ENCODE measurements at places on chromosomes 12 and 14. TPM values are rescaled to one million over a fixed set of nuclear protein-coding genes. Genes with fewer than 3 reads are reported as not detected.

The TRIM9 gene
- 0.02 TPM for polyA plus RNA-seq

The RD3L gene
- not detected for polyA plus RNA-seq

The CCDC38 gene
- not detected for polyA plus RNA-seq

The KRT6A gene
- not detected for polyA plus RNA-seq

The HOXC4 gene
- 0.05 TPM for polyA plus RNA-seq

The LUM gene
- 236 TPM for polyA plus RNA-seq

The POTEG gene
- not detected for polyA plus RNA-seq

The ADGRD1 gene
- 0.05 TPM for polyA plus RNA-seq

The CCDC177 gene
- not detected for polyA plus RNA-seq

The DRAM1 gene
- polyA plus RNA-seq, result 57.5 TPM

The MAP1LC3B2 gene
- polyA plus RNA-seq, result 3.1 TPM

GRCh38 chr14:86787717-86788116 lies 1205.3 kb downstream of the GALC start:
- peak; percentile 45 for DNase-seq

- no peak for DNase-seq
These were observed 93.5 kb downstream of the CCDC92 start for GRCh38 chr12:123879101-123879500.

- no peak for DNase-seq
These were observed 155.3 kb upstream of the CCDC196 start for GRCh38 chr14:66330916-66331315.

GRCh38 chr14:55874785-55875184 lies 243.4 kb upstream of the PELI2 start:
- DNase-seq, result no peak

GRCh38 chr14:85214471-85214870 lies 315.5 kb upstream of the FLRT2 start:
- no peak for DNase-seq

GRCh38 chr12:85279449-85280164 lies 413 bp upstream of the ALX1 start:
- DNase-seq, result no peak

DNA sequence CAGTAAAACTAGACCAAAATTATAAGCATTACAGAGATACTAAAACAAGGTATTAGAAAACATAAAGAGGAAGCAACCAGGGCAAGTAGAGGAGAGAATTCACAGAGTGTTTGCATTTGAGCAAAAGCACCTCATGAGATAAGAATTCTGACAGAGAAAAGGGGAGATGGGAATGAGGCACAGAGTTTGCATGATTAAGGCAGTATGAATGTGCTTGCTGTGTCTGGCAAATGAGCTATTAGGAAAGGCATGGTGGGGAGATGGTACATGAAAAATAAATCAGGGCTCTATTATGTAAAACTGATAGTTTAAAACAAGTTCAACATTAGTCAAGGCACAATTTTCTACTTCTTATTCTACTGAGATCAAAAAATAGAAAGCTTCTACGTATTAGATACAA lies 23.1 kb downstream of the GARIN6 start:
- DNase-seq, result no peak

DNA sequence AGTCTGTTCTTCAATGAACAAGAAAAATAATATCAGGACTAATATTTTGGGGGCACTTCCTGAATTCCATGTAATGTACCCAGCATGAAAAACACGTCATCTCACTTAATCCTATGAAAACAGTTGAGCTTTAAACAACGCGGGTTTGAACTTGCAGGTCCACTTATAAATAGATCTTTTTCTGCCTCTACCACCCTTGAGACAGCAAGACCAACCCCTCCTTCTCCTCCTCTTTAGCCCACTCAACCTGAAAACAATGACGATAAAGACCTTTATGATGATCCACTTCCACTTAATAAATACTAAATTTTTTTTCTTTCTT lies 203.9 kb upstream of the KRR1 start:
- no peak for DNase-seq

DNA sequence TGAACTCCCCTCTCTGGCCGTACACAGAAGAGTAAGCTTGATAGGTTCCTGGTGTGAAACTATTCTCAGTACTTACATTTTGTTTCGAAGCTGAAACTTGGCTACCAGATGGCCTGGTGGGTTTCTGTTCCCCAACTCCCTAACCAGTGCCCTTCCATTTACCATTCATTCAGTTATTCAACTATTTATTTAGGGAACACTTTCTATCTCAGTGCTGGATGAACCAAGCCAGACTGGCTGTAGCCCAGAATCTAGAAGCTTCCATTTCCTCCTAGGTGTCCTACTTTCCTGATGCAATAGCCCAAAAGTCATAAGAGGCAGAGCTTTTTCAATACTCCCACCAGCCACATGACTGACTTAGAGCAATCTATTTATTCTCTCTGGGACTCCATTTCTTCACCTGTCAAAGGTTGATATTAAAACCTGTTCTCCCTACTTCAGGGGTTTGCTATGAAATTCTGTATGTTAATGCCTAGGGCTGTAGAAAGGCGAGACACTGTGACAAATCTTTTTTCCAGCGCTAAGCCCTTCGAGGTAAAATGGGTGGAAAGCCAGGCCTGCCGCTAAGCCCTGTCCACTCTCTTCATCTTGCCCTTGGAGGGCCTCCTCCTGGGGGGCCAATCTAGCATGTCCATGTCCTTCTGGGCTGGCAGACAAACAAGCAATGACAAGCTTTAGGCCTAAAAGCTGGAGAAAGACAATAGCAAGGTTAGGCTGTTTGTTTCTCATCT lies 8.1 kb upstream of the IRF2BPL start:
- DNase-seq, result no peak

- DNase-seq, result no peak
These were observed 1.3 kb upstream of the TBX5 start for GRCh38 chr12:114406984-114407841.

GRCh38 chr12:38875586-38876228 lies 29.7 kb downstream of the CPNE8 start:
- DNase-seq, result no peak

- DNase-seq, result no peak
These were observed at the start of gene REC8 for GRCh38 chr14:24171422-24172260. REC8 (plus strand) TSS chr14:24172080; CDS start chr14:24172553, 473 bp downstream.

DNA sequence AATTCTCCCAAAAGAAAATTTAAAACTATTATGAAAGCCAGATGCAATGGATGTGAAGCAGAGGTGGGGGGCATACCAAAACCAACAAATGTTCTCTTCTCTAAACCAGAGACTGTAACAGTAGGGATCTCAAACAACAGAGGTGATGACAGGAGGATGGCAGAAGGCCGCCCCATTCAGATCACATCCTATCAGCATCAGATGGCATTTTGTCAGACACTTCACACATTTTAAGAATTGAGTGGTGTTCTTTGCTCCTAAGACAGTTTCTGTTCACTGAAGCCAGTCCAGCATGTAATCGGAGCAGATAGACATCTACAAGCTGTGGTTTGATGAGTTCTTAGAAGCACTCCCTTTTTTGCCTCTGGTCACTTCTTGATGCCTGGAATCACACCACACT lies 59.6 kb upstream of the SRRM4 start:
- DNase-seq, result no peak

DNA sequence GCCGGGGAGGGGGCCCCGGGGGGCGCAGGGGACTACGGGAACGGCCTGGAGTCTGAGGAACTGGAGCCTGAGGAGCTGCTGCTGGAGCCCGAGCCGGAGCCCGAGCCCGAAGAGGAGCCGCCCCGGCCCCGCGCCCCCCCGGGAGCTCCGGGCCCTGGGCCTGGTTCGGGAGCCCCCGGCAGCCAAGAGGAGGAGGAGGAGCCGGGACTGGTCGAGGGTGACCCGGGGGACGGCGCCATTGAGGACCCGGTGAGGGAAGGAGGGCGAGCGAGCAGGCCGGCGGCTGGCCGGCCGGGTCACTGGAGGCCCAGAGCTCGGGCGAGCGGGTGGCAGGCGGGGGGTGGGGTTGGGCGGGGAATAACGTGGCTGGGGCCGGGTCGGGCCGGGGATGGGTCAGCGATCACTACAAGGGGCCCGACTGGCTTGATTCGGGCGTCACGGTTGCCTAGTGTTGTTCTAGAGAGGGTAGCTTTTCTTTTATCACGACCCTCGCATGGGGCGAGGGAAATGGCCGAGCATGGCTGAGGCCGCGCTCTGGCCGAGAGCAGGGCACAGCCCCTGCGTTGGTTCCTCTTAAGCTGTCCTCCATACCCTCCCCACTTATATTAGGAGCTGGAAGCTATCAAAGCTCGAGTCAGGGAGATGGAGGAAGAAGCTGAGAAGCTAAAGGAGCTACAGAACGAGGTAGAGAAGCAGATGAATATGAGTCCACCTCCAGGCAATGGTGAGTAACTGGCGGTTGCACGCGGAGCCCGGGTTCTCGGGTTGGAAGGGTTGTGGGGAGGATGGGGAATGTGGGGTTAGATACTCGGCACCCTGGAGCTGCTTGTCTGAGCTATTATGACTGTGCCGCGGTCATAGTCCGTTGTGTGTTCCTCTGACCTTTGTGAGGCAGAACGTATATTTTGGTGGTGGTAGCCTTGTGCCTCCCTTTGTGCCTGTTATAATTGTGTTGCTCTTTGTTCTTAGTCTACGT lies 603 bp downstream of the PABPN1 start:
- no peak for DNase-seq

DNA sequence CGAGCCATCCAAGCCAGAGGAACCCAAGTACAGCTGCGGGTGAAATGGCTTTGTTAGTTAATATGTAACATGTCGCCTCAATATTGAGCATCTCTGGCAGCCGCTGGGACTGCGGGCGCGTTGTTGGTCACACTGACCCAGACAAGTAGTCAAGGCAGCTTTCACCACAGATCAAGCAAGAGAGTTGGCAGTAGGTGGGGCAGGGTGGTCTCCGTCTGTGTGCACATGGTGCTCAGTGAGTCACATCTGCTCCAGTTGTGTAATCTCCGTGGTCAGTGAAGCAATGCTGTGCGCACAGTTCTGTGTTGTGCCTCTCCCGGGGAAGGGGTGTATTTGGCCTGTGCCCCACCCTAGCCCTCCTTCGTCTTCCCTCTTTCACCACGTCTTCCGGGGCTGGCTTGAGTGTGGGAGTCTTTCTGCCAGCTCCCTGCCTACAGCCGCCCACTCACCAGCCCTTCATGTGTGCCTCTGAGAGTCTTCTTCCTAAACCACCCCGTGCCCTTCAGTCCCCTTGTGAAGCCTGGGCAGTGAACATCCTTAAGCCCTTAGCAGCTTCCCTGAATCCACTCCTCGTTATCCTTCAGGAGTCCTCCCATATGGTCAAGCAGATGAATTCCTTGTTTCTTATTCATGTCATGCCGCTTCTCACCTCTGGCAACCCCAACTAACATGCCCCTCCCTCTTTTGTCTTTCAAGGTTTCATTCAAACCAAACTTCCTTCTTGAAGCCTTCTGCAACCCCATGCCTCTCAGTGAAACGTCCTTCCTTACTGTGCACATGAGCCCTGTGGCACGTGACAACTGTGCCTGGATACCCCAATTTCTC lies 242.1 kb downstream of the CACNA1C start:
- DNase-seq, result no peak

DNA sequence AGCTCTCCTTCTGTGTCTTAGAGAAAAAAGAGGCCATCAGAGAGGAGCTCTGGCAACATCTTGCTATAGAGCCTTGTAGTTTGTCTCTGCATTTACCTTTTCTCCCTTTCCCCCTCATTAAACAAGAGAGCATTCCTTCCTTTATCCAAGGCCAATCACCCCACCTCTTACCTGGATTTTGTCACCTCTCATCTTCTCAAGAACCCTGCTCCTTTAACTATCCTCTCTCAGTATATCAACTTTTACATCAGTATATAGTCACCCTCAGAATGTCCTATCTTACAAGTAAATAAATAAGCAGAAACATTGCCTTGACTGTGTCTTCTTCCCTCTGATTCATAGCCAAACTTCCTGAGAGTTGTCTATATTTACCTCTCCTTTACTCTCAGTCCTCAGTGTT lies 105.0 kb upstream of the SLC38A2 start:
- no peak for DNase-seq

- DNase-seq, result no peak
These were observed 2.7 kb upstream of the HDAC7 start for GRCh38 chr12:47822401-47822800.

- DNase-seq, result no peak
These were observed 24.2 kb upstream of the HIF1A start for GRCh38 chr14:61671082-61671481.

- DNase-seq, result no peak
These were observed 5.4 kb downstream of the SAMD4A start for GRCh38 chr14:54572316-54572715.

- DNase-seq, result no peak
These were observed 700 bp downstream of the CNIH1 start for GRCh38 chr14:54440476-54440872.

DNA sequence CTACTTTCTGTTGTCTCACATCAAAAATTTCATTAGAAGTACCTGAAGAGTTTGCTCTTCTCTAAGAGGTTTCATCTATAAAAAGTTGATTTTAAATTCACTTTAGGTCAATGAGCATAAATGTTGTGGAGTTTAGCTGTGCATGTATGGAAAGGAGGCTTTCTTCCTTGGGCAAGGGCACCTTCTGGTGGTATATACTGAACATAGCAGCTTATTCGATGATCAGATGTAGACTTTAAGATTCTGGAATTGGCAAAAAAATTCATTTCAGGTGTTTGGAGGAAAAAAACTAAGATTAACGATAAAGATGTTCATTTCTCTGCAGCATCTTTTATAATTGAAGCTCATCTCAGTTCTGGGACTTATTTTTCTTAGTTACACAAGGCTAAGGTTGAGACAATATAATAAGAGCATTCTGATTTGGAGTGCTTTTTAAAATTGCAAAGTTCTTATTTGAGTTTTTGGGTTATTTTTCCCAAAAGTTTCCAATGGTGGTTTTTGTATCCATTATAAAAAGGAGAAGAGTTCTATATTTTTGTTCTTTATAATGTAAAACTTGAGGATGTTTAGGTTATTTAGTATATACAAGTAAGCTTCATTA lies 46.8 kb downstream of the TMEM117 start:
- peak; percentile 54 for DNase-seq

DNA sequence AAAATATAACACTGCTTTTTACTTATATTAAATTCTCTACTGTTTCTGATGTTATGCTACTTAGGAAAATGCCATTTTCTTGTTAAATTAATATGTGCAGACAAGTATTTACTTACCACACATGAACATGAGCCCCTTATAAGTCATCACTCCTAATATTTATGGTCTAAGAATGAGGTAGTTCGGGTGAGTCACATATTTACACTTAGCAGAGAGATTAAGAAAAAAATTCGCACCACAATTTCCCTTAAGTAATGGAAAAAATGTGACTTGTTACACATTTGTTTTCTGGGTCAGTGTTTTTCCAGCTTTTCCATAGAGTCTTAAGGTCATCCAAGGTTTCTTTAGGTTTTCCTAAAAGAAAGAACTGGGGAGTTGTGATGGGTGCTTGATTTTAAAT lies 68.3 kb downstream of the RERG start:
- DNase-seq, result no peak
